ENCODE measurements at places on chromosomes 12 and 14. TPM values are rescaled to one million over a fixed set of nuclear protein-coding genes. Genes with fewer than 3 reads are reported as not detected.

- H3K27me3 ChIP-seq: no peaks in the 10 kb centered on the region
- no peaks in the 10 kb centered on the region for H3K36me3 ChIP-seq
- no peaks in the 10 kb centered on the region for H3K4me1 ChIP-seq
- no peak overlapping the region for H3K27ac ChIP-seq
These were observed 257.2 kb upstream of the PRICKLE1 start for GRCh38 chr12:42846782-42847181.

GRCh38 chr12:45580356-45580969 is 149.0 kb upstream of the ARID2 start:
- no peak overlapping the region for H3K27ac ChIP-seq
- H3K27me3 ChIP-seq: peaks cover 4% of the 10 kb centered on the region
- peaks cover 2% of the 10 kb centered on the region for H3K4me1 ChIP-seq
- DNase-seq: no peak
- H3K4me3 ChIP-seq: no peak overlapping the region
- no peaks in the 10 kb centered on the region for H3K36me3 ChIP-seq

DNA sequence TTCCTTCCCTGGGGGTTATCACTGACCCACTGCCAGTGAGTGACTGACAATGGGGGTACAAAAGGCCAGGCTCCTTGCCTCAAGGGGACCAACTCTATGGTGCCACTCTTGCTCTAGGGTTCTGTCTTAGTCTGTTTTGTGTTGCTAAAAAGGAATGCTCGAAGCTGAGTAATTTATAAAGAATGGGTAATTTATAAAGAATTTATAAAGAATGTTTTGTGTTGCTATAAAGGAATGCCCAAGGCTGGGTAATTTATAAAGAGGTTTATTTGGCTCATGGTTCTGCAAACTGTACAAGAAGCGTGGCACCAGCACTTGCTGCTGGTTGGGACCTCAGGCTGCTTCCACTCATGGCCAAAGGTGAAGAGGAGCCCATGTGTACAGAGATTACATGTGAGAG is 15.8 kb upstream of the RASSF8 start:
- DNase-seq: no peak
- H3K4me3 ChIP-seq: no peak overlapping the region
- no peak overlapping the region for H3K27ac ChIP-seq
- no peaks in the 10 kb centered on the region for H3K27me3 ChIP-seq
- no peaks in the 10 kb centered on the region for H3K36me3 ChIP-seq

- no peak for DNase-seq
- H3K27me3 ChIP-seq: peaks cover 4% of the 10 kb centered on the region
- H3K27ac ChIP-seq: no peak overlapping the region
- H3K4me3 ChIP-seq: no peak overlapping the region
These were observed 69.3 kb upstream of the IGF1 start for GRCh38 chr12:102549691-102550090.

Gene SARNP
- total RNA-seq: 88.3 TPM

GRCh38 chr14:23640524-23641141 is 4.5 kb downstream of the DHRS2 start:
- no peaks in the 10 kb centered on the region for H3K27me3 ChIP-seq
- H3K4me1 ChIP-seq: peaks cover 8% of the 10 kb centered on the region
- H3K4me3 ChIP-seq: no peak overlapping the region
- DNase-seq: no peak
- no peak overlapping the region for H3K27ac ChIP-seq
